Purkinje cell (primary cell): ENCODE measurements at places on chromosomes 13 and 19. TPM values are rescaled to one million over a fixed set of nuclear protein-coding genes. Genes with fewer than 3 reads are reported as not detected.

Gene DACT3
- 3.3 and 7.1 TPM in 2 replicates for polyA plus RNA-seq

Gene PRODH2
- not detected in 2 replicates for polyA plus RNA-seq

Gene NLRP12
- polyA plus RNA-seq = not detected in 2 replicates

Gene ZNF563
- 5.9 and 7.5 TPM in 2 replicates for polyA plus RNA-seq
